Thymus (tissue), 14 donors: ENCODE measurements at places on chromosomes 13 and 19.

- DNase-seq, result no peak
Measured at GRCh38 chr13:77515785-77516184, 19.7 kb upstream of the SCEL start.

DNA sequence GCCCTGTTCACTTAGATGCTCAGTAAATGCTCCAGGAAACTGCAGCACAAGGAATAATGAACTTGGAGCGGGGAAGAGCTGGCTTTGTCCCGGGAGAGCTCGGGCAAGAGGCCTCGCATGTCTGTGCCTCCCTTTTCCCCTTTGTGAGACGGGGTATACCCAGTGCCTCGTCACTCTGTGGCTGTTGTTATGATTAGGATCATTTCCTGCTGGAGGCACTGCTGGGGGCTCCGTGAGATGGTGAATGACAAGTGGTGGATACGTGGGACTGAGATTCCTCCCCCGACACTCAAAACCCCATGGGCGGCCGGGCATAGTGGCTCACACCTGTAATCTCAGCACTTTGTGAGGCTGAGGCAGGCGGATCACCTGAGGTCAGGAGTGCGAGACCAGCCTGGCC lies 1.1 kb upstream of the PLVAP start:
- DNase-seq, result no peak

DNA sequence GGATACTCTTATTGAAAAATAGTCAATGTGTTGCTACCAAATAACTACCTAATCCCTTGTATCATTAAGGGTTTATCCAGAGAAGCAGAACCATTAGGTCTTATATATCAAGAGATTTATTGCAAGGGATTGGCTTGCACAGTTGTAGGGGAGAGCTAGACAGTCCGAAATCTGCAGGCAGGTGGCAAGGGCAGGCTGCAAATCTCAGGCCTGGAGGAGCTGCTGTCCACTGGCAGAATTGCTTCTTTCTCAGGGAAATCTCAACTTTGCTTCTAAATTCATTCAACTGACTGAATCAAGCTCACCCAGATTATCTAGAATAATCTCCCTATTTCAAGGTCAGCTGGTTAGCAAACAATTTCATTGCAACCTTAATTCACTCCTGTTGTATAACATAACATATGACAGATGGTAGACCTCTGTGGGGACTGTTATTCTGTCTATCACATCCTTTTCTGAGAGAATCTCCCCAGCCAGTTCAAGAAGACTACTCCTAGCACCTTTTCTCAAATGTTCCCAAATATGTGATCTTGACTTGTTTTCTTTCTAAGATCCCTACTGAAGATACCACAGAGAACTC lies 194.2 kb downstream of the NHLRC3 start:
- no peak for DNase-seq

GRCh38 chr13:100336795-100337516 lies 248.1 kb downstream of the PCCA start:
- no peak for DNase-seq

- no peak for DNase-seq
Measured at GRCh38 chr19:41569481-41570150, 6.3 kb upstream of the CEACAM21 start.

DNA sequence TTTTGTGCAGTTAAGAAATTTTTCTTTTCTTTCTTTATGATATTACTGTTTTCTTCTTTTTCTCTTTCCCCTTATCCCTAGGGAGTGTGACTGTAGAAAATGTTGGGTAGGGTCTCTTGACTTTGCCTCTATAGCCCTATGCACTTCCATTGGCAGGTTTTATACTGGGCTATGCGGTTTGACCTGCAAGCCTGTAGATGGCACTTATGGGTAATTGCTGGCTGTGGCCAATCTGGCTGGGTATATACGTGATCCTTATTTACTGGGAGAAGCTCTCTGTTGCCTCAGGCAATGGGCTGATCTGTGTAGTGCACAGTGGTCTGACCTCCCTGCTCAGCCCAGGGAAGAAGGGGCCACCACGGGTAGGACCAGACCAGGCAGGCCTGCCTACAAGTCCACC lies 78.8 kb downstream of the RAP2A start:
- DNase-seq, result no peak

DNA sequence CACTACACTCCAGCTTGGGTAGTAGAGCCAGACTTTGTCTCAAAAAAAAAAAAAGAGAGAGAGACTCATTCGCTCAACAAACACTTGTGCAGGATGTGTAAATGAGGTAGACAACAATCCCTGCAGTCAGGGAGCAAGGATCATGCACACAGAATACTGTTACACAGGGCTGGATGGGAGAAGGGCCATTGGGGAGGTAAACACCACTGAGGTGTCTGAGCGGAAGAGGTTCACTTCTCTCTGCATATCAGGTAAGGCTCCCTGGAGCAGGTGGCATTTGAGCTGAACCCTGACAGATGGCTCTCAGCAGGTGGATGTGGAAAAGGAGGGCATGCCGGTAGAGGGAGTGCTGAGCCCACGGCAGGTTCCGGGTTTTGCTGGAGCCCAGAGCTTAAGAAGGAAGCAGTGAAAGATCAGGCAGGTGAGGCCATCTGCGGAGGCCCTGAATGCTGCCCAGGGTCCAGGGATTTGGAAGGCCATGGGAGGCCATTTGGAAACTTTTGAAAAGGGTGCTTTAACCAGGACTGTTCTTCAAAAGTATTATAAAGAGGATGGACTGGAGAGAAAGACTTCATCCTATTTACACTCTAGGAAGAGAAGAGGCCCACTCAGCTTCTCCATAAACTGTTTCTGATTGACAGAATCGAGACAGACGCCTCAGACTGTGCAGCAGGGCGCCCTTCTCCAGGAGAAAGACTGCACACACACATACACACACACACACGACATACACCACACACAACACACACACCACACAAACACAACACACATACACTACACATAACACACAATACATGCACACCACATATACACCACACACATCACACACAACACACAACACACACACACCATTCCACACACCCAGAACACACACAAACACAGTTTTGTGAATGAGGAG lies 199.4 kb downstream of the USP12 start:
- peak; percentile 42 for DNase-seq

DNA sequence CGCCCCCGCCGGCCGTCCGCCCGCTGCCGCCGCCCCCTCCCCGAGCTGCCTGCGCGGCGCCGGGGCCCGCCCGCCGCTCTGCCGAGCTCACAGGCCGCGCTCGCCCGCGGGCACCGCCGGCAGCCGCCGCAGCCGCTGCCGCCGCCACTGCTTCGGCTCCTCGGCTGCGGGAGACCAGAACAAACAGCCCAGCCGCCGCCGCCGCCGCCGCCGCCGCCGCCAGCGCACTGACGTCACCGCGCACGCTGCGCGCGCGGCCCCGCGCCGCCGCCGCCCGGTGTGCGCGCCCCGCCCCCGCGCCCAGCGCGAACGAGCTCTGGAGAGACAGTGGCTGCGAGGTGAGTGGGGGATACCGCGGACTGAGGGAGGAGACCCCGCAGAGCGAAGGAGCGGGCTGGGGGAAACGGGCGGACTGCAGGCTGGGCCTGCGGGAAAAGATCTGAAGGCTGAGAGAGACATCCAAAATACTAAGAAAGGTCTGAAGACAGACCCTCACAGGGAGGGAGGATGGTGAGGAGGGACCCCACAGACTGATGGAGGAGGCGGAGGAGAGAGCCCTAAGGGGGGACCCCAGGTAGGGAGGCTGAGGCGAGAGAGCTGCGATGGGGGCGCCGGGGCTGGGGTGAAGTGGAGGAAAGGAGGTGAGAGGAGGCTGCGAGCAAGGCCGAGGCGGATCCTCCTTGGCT lies at the start of gene BRD4:
TSS of gene BRD4 (minus strand) at position 229 of the 686 bp plus-strand sequence. CDS start 59,440 bp downstream, outside the sequence.
- DNase-seq, result peak; percentile 59

DNA sequence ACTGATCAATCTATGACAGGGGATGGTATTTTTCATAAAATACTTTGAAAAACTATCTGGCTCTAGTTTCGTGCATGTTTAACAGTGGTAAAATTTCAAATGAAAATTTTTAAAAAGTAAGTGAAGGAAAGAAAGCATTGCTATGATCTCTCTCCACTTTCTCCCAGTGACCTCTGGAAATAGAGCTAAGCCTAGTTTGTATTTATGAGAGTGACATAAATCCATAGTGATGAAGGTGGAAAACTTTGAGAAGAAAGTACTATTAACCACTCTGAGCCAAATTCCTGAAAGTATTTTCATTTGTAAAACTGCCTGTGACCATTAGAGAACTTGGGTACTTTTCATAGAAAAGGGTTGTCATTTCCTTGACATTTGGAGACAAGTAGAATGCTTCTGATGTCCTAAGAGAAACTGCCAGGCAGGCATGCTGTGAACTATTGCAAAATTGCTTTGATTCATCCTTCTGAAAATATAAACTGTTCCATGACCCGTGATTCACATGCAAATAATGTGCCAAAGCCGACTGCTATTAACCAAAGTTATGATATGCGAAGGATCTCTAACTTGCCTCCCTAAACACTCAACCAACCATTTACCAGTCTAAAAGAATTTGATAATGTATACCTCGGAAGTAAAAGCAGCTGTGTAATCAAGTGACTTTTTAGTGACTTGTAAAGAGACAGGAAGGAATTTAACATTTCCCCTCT lies 133.2 kb downstream of the VWA8 start:
- no peak for DNase-seq

- DNase-seq, result peak; percentile 9
Measured at GRCh38 chr13:27830010-27830409, 37.7 kb downstream of the GSX1 start.

DNA sequence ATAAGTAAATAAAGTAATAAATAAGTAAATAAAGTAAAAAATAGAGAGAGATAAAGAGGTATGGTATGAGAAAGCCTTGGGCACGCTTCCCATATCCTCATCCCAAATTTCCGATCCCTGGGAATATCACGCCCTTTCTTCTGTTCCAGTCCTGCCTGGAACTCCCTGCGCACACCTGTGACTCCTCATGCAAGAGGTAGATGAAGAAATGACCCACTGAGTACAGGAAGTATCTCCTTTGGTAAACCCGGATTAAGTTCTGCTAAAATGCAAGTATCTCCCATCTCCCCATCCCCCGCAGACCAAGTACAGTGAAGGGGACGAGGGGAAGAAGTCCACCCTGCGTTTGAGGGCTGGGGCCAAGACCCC lies 399 bp upstream of the ZNF136 start:
- no peak for DNase-seq

- no peak for DNase-seq
Measured at GRCh38 chr19:11984986-11985385, 20.1 kb downstream of the ZNF763 start.

DNA sequence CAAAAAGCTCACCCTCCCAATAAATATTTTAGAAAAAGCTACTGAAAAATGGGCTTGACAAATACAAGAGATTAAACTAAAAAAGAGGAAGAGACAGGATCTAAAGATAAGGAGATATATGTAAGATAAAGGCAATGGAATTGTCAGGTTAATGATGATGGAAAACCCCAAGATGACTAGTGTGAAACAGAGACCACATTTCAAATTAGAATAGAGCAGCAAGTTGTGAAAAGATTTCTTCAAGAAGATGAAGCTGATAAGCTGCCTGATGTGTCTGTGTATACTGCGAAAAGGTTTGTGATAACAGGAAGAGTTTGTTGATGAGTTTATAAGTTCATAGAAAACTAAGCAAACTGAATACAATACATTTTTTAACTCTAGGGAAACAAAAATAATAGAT lies 840.1 kb upstream of the SLITRK5 start:
- no peak for DNase-seq

GRCh38 chr13:109545931-109546330 lies 240.5 kb downstream of the IRS2 start:
- no peak for DNase-seq

GRCh38 chr19:18419195-18419698 lies at the start of gene SSBP4:
Gene SSBP4 (plus strand): TSS chr19:18419398. CDS start chr19:18419649, 251 bp downstream.
- no peak for DNase-seq

DNA sequence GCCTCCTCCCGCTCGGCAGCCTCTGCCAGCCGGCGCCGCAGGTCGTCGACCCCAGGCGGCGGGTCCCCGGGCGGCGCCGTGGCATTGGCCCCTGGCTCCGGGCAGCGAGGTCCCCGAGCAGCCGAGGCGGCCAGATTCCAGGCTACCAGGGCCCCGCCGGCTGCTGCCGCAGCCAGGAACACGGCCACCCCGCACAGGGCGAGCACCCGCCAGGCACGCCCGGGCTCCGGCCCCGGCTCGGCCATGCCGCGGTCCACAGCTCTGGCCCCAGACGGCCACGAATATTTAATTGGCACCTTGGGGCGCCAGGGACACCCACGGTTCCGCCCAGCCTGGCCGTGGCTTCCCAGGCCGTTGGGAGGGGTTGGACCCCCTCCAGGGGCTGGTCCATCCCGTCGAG lies at the start of gene CCDC194:
TSS of gene CCDC194 (minus strand) at position 283 of the 400 bp plus-strand sequence. CDS start at position 245, 38 bp downstream.
- no peak for DNase-seq

DNA sequence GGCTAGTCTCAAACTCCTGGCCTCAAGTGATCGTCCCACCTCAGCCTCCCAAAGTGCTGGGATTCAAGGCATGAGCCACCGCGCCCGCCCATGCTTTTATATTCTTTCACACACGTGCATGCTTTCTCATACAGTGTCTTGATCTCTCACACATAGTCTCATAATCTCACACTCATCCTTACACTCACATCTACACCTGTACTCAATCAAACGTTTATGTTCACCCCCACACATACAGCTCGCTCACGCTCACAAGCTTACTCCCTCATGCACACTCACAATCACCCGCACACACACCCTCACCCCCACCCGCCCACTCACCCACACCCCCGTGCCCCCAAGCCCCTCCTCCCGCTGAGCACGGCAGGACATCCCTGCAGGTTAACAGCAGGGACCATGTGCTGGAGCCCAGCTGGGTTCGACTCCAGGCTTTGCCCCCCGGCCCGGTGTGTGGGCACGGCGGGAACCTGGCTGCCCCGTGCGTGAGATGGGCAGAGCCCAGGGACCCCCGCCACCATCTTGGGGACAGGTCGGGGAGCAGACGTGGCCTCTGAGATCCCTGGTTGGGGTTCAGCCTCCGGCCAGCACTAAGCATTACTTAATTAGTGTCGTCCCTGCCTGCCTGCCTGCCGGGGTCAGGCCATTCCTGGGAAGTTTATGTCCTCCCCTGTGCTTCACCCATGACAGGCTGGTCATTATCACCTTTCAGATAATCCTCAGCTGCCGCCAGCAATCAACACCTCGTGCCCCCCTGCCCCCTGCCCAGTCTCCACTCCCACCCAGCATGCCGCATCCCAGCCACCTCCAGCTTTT lies 11.4 kb downstream of the SBK2 start:
- DNase-seq, result no peak

DNA sequence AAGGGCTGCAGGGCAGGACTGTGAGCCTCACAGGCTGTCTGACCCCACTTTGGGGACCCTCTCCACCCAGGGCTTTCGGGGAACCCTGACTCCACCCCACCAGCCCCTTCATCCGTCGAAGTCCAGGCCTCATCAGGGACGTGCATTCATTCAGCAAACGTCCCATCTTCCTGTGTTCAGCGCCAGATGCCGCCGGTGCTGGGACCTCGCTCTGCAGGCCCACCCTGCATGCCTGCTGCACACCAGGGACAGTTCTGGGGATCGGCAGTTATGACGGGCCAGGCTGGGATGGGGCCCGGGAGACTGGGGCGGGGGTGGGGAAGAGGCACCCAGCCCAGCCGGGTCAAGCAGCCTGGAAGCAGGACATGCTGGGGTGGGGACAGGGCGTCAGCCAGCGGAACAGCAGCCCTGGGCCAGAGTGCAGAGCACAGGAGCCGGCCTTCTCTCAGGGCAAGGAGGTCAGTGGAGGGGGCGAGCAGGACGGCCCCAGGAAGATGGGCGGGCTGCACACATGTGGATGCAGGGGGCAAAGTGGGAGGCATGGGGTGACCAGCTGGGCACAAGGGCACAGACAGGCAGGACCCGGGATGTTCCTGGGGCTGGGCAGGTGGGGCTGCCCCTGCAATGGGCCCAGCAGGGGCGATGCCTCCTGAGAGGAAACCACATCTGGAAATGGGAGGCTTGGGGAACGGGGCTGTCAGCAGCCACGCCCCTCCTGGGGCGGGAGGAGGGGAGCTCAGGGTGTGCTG lies 5.1 kb downstream of the GAMT start:
- no peak for DNase-seq
